ENCODE measurements at places on chromosomes 3 and 15.

DNA sequence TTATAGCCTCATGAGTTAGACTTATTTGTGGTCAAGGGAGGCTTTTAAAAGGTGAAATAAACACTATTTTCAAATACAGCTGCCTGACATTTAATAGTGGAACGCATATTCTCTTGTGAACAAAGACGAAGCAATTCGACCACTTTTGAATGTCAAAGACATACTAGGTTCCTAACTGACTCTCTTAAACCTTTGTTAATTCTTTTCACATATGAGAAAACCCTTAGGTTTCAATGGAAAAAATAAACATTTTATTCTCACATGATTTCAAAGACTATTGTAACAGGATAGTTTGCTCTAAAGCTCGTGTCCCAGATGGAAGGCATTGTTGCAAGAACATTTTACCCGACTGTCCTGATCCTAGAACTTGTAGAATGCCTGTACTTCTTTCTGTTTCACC lies 74.8 kb upstream of the BOC start:
- DNase-seq, result no peak

DNA sequence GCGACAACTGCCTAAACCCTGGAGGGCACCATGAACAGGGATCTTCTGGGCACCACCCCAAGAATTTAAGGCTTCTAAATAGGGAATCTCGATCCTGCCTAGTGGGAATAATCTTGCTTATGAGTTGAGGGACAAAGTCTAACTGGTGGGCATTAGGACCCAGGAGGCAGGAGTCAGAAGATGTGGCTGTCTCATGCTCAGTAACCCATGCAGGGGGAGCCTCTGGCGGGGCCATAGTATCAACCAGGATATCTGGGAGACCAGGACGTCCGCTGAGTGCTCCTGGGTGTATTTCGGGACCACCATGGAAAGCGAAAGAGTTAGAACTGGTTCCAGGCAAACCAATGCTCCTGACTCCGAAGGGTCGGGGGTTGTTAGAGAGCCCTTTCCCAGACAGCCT lies 356.1 kb downstream of the OTOL1 start:
- DNase-seq, result no peak

GRCh38 chr3:129367821-129368220 lies 60.6 kb downstream of the EFCAB12 start:
- DNase-seq, result no peak

GRCh38 chr3:39935261-39935660 lies 125.9 kb downstream of the MYRIP start:
- DNase-seq, result no peak

GRCh38 chr3:7203969-7204847 lies 343.3 kb downstream of the GRM7 start:
- DNase-seq, result no peak

- DNase-seq, result no peak
Observed at GRCh38 chr15:53323191-53323590, 436.3 kb downstream of the WDR72 start.

GRCh38 chr3:179681492-179682263 lies 28.8 kb downstream of the USP13 start:
- DNase-seq, result no peak
